SHP77 treated with DMSO at 0.1 percent for 48 hours (cell line): ENCODE measurements at places on chromosomes 12 and 14.

GRCh38 chr12:27572486-27573255, 48.7 kb downstream of the PPFIBP1 start:
- DNase-seq, result no peak

DNA sequence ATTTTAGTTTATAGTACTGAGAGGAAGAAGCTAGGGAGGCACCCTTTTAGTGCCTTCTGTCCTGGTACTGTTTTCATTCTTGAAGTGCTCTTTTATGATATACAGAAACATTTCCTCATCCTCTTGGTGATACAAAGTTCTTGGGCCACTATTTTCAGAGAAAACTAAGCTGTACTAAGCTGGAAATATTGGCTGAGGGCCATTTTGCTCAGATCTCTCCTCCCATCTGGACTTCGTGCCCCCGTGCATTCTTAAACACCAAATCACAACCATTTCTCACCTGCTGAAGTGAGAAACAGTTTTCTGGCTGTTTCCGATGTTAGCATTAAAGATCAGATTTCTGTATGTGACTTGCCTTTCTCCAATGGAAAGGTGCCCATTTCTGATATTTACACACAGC, 158.9 kb downstream of the FBXL14 start:
- DNase-seq, result no peak

GRCh38 chr12:110619534-110619953, 5.6 kb downstream of the TCTN1 start:
- no peak for DNase-seq

GRCh38 chr12:108606492-108606891, 8.6 kb upstream of the TMEM119 start:
- DNase-seq, result no peak

DNA sequence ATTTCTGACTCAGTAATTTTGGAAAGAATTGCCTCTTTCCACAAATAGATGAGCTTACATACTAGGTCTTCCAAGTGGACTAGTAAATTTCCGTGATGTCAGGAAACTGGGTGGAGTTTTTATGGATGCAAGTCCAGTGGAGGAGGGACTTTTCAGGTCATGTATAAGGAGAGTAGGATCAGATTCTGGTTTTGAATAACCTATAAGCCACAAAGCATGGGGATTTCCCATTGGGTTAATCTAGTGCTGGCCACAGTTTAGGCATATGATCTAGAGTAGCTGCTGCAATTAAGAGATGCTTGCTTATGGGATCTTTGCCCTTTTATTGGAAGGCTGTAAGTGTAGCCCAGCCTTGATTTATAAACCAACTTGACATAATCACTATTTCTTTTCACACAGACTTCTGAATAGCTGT, 33.8 kb downstream of the STK38L start:
- no peak for DNase-seq

DNA sequence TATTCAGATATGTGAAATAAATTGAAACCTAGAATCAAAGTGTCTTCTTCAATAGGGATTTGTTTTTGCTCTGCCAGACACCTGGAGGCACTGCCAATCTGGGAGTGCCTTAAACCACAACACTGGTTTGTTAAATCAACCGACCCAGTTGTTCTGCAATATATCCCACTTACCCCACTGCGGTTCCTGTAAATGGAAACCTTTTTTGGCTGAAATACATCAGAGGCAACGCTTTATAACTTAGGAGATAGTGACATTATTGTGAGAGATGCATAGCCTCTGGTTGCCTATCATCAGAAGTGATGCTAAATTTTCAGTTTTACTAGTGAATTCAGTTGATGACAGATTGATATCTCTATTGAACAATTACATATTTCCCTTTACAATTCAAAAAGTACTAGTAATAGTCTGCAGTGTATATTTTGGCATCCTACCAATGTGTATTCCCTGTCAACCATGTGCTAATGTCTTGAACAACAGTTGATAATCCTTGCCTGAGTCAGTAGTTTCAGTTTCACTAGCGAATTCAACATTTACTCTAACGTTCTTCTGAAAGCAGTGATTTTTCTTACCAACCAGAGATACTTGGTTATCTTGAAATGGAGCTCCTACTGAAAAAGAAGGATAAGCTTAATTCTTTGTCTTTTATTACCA, 30.5 kb downstream of the PPP2R5C start:
- peak; percentile 14 for DNase-seq

DNA sequence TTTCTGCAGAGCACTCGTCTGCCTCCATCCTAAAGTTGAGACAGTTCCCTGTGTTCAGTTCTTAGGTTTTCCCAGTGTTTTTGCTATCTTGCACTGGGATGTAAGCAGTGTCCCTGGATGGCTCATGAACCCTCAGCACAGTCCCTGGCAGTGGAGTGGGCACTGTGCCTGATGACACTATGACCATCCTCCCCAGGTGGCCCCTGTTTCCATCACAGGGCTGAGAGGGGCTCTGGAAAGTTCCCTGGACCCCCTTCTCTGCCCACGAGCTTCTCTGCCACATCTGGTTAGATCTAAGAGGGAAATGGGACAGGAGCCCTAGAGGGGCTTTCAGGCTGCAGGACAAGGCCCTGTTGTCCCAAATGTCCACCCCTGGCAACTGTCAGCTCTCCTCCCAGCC, 249.8 kb upstream of the SFSWAP start:
- no peak for DNase-seq

DNA sequence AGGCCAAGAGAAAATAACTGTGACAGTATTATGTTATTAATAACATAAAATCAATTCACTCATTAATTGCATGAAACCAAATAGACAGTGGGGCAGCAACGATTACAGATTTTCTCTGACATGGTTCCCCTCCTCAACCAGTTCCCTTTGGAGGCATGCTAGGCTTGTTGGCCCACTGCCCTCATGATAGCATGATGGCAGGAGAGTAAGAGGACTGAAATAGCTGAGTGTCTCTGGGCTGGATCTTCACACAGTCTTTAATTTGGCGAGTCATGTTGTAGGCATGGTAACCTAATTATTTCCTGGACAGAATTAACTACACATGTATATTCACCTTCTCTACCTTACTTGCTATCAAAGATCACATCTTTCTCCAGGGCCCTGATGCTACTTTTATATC, 266.2 kb upstream of the PELI2 start:
- DNase-seq, result no peak

DNA sequence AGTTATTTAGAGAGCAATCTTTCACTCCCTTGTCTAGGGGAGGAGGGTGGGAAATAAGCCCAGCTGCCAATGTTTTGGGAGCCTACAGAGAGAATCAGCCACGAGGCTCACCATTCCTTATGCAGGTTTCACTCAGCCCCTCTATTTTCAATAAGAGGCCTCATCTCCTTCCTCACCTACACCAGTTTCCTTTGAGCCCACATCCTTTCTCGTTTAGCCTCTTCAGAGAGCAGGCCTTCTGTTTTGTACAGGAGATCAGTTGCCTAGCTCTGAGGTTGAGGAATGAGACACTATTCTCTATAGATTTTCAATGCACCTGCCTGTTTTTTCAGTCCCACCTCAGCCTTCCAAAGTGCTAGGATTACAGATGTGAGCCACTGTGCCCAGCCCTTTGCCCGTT, 17.9 kb downstream of the SNAPC1 start:
- DNase-seq, result no peak

DNA sequence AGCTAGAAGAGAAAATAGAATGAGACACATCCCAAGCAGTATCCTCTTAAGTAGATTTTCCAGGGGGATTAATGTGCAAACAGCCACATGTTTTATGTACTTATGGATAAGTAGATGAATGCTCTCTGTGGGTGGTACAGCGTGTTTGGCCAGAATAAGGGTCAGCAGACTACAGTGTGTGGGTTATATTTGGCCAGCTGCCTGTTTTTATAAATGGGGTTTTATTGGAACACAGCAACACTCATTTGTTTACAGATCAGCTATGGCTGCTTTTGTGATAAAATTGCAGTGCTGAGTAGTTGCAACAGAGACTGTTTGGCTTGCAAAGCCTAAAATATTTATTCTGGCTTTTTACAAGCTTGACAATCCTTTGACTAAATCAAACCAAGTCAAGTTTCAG, 780.2 kb upstream of the SEL1L start:
- peak; percentile 47 for DNase-seq

DNA sequence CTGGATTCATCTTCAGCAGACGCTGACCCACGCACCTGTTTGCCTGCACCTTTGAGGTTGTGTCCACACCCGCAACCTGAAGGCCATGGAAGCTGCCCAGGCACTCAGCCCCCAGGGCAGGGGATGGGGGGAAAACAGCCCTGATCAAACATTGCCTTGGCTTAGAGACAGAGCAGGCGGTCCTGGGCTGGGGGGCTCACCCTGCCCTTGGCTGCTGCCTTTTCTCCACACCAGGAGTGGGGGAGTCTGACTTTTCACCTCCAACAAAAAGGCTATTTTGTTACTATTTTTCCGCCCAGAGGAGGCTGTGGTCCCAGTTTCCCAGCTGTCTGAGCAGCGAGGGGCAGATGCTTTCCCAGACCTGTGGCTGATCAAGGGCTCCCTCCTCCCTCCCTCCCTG, 24.2 kb downstream of the BCL11B start:
- DNase-seq, result no peak

DNA sequence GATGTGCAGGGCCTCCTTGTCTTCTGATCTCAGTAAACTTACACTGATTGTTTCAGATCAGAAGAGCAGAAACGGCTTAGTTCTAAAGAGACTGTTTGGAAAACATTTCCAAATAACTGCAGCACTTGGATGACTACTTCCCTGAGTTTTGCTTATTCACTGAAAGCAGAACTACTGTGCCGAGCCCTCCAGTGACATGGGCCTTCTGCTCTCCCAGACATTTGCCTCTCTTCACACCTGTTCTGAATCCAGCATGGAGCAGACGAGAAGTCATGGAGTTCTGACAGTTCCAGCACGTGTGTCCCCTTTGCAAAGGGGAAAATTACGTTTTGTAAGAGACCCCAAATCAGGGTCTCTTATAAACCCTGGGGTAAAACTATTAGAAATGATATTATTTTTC, 31.4 kb downstream of the ETNK1 start:
- no peak for DNase-seq

- no peak for DNase-seq
These were observed 32.4 kb downstream of the LTBP2 start for GRCh38 chr14:74579447-74580274.

DNA sequence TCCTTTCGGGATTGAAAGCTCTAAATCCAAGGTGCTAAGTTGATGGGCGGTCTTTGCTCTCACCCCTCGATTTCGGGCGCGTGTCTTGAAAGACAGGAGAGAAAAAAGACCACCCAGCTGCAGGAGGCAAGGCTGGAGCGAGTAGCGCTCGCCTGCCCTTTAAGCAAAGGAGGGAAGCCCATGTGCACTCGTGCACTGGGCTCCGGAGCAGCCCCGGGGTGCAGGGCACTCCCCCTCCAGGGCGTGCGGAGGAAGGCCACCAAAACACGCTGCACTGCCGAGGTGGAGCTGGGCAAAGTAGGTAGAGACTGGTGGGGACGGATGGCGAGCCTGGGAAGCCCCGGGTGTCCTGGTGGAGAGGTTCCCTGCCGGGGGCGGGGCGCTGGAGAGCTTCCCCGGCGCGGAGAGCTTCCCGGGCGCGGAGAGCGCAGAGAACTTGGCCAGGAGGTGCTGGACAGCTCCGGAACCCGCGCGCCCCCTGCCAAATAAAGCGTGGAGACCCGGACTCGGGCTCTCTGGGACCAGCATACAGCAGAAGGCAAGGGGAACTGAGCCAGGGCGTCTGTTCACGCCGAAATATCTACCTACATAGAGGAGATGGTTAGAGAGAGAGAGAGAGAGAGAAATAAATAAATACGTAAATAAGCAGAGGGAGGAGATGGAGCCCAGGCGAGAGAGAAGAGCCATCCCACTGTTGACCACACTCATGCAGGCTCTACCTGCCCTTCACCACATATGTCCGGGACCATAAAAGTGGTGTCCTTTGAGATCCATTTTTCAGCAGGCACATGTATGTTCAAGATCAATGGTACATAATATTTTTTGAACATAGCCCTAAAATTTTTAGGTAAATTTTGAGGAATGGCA, 662 bp upstream of the NELL2 start:
- no peak for DNase-seq

- no peak for DNase-seq
These were observed 14.3 kb downstream of the SLC17A8 start for GRCh38 chr12:100371146-100371545.

- no peak for DNase-seq
These were observed 27.7 kb upstream of the CAND1 start for GRCh38 chr12:67241482-67241881.

DNA sequence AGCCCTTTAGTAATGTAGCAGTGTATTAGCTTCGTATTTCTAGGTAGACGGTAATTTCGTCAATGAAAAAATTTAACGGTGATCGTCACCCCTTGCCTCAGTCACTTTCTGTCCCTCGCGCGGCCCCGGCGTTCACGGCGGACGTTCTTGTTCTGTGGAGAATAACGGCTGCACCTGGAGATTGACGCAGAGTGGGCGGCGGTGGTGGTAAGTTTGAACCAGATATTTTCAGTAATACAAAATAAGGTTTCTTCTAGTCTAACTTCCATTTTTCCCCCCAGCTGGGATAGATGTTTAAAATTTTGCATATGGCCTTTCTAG, 341 bp downstream of the ZNF10 start:
- DNase-seq, result no peak

DNA sequence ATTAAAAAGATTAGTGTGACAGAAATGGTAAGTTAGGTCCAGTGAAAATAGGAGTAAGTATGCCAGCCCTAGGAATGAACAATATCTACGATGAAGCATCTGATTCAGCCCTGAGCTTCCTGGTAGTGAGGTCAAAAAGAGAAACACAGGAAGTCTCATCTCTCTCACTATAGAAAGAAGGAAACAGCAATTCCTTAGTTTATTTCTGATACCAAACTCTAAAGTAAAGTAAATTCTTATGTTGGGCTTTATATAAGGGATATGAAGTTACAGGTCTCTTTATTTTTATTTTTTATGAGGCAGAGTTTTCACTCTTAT, 76.7 kb upstream of the RFLNA start:
- no peak for DNase-seq

DNA sequence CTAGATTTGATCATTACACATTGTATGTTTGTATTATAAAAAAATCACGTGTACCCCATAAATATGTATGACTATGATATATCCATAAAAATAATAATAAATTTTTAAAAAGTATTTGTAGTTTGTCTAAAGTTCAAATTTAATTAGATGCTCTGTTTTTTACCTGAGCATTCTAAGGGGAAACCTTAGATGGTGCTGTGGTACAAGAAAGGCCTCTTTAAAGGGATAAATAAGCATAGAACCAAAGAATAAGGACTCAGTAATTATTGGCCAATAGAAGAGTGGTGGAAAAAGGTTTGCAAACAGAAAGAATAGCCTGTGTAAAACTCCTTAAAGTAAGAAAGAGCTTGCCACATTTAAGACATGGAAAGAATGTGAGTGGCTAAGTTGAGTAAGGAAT, 580.1 kb upstream of the SEL1L start:
- DNase-seq, result no peak
